ENCODE measurements at places on chromosomes 3 and 15. TPM values are rescaled to one million over a fixed set of nuclear protein-coding genes. Genes with fewer than 3 reads are reported as not detected.

GRCh38 chr15:62377736-62378480 lies 212.8 kb upstream of the C2CD4B start:
- no peak for DNase-seq

PRRT3 gene
- polyA plus RNA-seq = 2.3 TPM

CPLX3 gene
- polyA plus RNA-seq = not detected

DNA sequence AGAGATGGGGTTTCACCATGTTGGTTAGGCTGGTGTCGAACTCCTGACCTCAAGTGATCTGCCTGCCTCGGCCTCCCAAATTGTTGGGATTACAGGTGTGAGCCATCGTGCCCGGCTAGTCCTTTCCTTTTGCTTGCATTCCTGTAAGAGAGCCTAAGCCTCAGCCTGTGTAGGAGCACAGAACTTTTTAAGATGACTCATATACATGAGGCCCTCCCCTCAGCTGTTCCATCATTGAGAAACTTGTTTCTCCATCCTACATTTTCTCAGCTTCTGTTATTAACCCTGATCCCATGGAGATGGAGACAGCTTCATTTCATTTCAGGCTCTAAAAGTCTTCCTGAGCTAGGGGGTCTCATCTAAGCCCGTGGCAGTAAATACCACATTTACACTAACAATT lies 123.3 kb downstream of the PLOD2 start:
- DNase-seq = no peak

DNA sequence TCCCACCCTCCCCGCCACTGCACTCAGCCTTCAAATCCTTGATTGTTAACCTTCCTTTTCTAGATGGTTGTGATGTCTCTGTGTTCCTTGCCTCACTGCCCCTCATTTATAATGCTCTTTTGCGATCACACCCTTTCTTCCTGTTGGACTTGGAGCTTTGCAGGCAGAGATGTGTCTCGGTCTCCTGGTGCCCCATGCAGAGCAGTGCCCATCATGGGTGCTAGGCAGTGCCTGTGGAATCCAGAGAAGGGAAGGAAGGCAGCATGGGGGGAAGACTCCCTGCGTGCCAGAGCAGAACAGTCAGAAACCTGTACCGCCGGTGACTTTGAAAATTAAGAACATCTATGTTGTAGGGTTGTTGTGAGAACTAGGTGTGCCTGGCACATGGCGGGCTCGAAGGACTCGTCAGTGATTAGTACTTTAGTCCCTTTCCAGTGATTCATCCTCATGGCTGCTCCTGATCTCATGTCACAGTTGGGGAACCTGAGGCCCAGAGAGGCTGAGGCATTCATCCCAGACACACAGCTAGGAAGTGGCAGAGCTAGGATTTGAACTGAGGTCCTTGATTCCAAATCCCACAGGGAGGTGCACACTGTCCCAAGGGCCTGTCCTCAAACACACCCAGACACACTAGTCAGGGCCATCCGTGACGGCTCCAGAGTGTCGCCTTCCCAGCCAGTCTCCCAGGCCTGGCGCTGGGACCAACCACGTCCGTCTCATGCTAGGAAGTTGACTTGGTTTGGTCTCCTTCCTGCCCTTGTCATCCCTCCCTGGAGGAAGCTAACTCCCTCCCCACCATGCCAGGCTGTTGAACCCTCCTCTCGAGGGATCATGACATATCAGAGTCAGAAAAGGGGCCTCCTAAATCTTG lies 58.3 kb downstream of the SMAD6 start:
- no peak for DNase-seq

ACAN gene
- polyA plus RNA-seq = 4.1 TPM

- DNase-seq = no peak
Measured at GRCh38 chr3:109184726-109185125, 48.2 kb downstream of the C3orf85 start.

All from forelimb muscle (tissue), 1 donor.